Frontal cortex (tissue), 4 donors: ENCODE measurements at places on chromosomes 1 and 21. TPM values are rescaled to one million over a fixed set of nuclear protein-coding genes. Genes with fewer than 3 reads are reported as not detected.

INSRR gene
- under 0.01 TPM for total RNA-seq

GPR37L1 gene
- 0.82 TPM for total RNA-seq

UTS2 gene
- total RNA-seq: not detected

GPR52 gene
- total RNA-seq: 2.9 TPM

SPATA21 gene
- total RNA-seq: not detected

DNA sequence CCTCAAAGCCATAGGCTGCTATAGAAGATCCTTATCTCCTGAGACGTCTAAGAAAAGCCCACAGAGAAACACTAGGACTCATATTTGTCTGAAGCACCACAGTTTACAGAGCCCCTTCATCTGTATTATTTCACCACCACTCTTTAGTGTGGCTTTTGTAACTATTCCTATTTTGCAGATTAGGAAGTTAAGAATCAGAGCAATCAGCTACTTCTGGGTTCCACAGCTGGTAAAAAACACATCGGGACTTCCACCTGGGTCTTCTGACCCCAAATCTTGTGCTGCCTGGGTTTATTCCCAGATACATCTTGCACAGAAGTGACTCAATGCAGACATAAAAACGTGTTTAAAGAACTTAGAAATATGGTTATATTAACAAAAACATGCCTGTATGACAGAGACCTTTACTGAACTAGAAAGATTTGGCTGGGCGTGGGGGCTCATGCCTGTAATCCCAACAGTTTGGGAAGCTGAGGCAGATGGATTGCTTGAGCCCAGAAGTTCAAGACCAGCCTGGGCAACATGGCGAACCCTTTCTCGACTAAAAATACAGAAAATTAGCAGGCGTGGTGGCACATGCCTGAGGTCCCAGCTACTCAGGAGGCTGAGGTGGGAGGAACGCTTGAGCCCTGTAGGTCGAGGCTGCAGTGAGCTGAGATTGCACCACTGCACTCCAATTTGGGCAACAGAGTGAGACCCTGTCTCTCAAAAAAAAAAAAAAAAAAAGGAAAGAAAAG is 40.9 kb downstream of the ELK4 start:
- no peak for DNase-seq

- DNase-seq: no peak
Measured at GRCh38 chr1:181083842-181084605, 4.5 kb upstream of the IER5 start.

- no peak for DNase-seq
Measured at GRCh38 chr21:31133243-31133830, 95.1 kb upstream of the KRTAP19-8 start.

DNA sequence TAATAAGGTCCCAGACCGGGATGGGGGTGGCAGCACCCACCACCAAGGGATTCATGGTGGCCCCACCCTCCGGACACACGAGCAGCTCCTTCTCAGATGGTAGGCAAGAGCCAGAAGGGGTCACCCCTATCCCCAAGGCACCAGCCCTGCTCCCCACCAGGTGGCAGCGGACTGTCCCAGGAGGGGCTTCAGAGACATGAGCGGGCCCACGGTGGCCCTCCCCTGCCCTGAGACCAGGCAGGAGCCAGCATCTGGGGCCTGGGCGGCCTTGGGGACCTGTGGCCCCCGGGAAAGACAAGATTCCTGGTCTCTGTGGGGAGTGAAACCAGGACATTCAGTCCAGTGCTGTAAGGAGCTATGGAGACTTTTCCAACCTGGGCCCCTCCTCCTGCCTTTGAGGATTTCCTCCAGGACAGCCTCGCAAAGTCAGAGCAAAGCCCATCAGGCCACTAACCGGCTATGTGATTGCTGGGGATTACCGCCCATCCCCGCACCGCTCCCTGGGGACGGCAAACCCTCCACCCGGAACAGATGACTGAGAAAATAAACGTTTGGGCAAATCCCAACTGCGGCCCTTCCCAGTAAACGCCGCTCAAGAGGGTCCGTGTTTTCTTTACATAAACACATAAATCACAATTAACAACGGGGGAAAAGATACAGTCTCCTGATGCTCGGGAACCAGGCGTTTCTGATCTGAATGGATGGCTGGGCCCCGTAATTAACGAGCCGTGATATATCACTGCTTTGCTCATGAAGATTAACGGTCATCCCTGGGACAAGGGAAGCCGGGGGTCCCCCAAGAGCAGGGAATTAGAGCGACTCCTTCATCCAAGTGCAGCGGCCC is 50.9 kb upstream of the ARHGEF16 start:
- DNase-seq: no peak

DNA sequence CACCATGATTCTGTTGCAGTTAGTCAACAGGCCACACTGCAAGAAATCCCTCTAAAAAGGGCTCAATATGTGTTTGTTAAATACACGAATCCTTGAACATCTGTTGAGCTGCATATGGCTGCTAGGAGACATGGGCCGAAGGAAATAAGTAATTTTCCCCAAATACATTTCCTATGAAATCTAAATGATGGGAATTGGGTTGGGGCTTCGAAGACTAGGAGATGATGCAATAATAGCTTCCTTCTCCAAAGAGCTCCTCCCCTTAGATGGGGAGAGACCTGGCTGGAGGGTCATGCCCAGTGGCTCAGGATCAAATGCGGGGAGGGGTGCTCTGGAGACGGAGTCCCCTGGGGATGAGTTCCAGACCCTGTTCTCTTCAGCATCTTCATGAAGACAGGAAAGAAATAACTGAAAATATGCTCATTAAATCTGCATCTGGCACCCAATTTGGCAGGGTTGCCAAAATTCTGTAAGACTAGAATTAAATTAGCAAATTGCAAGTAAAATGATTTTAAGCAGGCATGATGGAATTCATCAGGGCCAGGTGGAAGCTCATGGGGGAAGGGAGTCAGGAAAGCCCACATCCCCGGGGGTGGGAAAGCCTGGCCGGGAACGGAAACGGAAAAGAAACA is 165.0 kb upstream of the EDN2 start:
- DNase-seq: no peak

DNA sequence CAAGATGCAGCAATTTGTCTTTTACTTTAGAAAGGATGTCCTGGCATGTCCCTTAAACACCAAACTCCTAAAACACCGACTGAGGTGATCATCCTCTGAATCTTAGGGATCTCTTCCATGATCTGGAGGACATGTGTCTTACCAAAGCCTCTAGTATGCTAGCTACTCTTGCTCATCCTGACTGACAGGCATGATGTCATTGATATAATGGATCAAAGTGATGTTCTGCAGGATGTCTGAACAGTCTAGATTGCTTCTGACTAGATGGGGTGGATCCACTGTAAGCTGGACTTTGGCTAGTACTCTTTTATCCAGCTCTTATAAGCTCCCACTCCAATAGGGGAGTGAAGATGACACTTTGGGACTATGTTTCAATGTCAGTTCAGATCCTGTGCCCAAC is 11.3 kb upstream of the CGN start:
- no peak for DNase-seq

GRCh38 chr1:201937624-201938213 is 8.6 kb downstream of the LMOD1 start:
- no peak for DNase-seq

DNA sequence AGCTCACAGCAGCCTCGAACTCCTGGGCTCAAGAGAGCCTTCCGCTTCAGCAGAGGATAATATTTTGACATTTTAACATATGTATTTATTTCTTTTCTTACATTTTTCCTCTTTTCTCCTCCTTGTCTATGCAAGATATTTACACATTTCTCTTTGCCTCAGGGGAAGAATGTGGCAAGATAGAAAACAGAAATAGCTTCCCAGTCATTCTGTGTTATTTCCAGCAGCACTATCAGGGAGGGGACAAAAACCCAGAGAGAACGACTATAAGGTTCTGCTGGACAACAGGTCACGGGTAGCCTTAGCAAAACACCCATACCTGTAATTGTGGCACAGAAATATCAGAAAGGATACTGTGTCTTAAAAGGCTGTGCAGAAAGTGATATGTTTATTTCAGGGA is 7.9 kb downstream of the CD1D start:
- DNase-seq: no peak

DNA sequence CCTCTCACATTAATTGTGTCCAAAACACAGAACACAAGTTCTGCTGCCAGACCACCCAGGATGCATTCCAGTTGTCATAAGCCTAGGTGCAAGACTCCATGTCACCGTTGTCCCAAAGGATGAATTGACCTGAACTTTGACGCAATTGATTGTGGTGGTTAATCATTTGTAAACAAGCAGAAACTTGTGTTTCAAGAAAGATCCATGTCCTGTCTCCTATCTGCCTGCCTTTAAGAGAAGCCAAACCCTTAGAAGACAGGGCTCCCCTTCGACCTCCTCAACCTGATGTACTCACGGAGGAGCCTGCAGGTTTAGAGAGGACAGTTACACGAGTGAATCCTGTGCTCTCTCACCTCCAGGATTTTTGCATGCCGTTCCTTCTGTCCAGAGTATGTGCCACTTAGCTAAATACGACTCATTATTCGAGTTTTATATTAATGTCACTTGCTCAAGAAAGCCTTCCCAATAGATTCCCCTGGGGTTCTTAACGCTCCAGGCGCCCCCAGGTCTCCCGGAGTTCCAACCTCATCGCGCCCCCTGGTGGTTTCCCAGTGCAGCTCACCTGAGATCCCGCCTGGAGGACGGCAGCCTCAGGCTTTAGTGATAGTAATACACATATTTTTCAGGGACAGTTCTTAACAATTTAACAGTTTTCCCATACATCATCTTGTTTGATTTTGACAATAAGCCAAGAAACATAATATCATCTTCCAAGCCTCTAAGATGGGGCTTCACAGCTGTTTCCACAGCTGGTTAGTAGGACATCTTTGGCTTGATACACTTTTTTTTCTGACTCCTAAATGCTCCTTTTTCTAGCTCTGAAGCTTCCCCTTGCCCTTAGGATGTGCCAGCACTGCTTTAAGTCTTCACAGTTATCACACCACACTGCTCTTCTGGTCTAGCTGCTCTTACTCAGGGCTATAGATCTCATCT is 2.4 kb upstream of the C8B start:
- no peak for DNase-seq

DNA sequence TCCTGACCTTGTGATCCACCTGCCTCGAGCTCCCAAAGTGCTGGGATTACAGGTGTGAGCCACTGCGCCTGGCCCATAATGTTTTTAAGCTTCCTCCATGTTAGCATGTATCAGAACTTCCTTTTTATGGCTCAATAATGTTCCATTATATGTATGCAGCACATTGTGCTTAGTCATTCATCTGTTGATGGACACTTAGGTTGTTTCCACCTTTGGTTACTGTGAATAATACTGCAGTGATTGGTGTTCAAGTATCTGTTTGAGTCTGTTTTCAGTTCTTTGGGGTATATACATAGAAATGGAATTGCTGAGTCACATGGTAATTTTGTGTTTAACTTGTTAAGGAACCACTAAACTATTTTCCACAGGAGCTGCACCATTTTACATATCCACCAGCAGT is 17.7 kb downstream of the CMPK1 start:
- no peak for DNase-seq

GRCh38 chr1:76122271-76122670 is 47.7 kb downstream of the ST6GALNAC3 start:
- no peak for DNase-seq

GRCh38 chr1:87104945-87105344 is 190.5 kb downstream of the HS2ST1 start:
- DNase-seq: no peak

DNA sequence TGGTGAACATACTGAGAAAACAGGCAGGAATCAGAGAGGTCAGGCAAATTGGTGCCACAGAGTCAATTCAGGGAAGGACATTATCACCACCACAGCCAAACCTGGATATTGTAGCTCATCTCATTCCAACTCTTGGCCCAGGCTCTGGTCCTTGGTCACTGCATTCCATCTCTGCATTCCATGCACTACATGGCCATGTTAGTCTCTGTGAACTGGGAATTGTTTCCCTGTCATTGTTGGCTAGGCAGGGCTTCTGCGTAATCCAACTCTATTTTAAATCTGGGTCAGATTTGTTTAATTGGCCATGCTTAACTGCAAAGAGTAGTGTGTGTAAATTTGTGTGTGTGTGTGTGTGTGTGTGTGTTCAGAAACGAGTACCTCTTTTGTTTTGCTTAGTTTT is 837.6 kb upstream of the ADAMTS5 start:
- no peak for DNase-seq

GRCh38 chr1:12047120-12047876 is 15.8 kb upstream of the TNFRSF8 start:
- DNase-seq: no peak

DNA sequence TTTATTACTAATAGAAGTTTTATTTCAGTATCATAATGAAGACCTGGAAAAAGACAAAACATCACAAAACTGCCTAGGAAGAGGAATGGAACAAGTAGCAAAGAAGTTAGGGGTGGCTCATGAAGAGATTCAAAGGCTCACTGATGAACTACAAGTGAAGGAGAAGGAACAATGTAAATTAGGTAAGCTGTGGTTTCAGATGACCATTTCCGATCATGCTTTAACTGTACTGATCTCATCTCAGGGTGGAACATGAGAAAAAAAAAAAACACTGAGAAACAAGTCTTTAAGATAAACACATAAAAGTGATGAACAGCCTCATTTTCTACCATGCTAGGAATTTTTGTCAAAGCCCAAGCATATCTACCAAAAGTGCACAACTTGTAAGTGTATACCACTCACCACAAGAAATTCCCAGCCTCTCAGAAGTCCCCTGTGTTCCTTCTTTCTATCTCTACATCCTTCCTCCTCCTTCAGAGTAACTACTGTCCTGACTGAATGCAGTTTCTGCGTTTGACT is 19.6 kb downstream of the CCDC30 start:
- DNase-seq: no peak

DNA sequence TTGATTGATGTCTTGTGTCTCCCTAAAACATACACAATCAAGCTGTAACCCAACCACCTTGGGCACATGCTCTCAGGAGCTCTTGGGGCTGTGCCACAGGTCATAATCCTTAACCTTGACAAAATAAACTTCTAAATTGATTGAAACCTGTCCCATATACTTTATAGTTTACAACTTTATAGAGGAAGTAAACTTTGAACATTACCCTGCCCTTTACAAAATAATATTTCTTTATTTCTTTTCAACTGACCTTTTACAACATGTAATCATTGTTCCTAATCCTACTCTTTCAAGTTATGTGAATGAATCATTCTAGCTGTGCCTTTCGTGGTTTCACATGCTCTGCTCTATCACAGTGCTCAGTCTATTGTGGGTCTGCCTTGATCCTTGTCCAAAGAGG is 118.3 kb upstream of the ATP1A1 start:
- no peak for DNase-seq

DNA sequence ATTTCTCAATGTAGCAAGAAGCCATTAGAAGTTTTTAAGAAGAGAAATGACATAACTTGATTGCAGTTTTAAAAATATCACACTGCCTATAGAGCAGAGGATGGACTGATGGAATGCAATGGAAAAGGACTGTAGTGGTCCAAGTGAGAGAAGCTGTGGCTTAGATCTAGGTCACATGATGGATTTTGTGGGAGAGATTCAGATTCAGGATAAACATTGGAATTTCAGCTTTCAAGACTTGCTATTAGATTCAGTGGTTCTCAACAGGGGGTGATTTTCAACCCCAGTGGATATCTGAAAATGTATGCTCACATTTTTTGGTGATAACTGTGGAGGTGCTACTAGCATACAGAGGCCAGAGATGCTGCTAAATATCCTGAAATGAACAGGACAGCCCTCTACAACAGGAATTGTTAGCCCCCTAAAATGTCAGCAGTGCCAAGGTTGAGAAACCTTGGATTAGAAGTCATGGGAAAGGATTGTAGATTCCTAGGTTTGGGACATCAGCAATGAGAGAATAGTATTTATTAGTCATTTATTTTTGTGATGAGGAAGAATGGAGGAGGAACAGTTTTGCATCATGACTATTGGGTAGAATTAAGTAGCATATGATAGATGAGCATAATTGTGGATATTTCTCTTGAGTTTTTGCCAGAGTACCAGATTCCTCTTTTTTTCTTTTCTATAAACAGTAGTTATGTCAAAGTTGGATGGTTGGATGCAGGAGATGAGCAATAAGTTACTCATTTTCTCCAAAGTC is 30.1 kb upstream of the KCNK2 start:
- no peak for DNase-seq
